ENCODE measurements at places on chromosomes 1 and 21.
A peak's percentile ranks its signal among the peaks of the same experiment; 100 is the strongest.

DNA sequence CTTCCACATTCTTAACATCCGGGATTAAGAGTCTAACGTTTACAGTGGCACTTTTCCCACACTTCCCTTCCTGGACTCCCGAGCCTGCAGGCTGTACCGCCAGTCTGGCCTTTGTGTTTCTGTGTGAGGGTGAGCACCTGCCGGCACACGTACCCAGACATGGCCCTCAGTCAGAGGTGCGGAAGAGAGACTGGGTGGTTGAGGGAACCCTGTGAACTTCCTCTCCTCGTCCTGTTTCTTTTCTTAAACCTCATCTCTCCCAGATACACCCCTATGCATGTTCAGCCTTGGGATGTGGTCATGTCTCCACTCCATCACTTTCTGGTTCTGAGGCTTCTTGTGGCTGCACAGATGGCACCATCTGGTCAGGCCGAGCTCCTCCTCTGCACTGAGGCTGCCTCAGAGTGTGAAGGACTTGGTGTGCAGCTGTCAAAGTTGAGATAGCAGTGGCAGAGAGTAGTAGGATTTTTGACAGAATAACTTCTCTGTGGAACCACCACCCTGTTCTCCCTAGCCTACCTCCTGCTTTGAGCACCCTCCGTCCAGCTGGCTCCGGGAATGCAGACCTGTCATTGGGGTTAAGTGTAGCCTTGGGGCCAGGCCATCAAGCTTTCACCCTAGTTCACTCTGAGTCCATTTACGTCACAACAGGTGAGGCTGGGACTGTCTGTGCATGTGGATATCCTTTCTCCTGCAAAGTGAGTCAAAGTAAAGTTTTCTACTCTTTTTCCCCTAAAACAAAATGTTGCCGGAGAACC lies 31.4 kb downstream of the VASH2 start:
- DNase-seq = peak; percentile 12

DNA sequence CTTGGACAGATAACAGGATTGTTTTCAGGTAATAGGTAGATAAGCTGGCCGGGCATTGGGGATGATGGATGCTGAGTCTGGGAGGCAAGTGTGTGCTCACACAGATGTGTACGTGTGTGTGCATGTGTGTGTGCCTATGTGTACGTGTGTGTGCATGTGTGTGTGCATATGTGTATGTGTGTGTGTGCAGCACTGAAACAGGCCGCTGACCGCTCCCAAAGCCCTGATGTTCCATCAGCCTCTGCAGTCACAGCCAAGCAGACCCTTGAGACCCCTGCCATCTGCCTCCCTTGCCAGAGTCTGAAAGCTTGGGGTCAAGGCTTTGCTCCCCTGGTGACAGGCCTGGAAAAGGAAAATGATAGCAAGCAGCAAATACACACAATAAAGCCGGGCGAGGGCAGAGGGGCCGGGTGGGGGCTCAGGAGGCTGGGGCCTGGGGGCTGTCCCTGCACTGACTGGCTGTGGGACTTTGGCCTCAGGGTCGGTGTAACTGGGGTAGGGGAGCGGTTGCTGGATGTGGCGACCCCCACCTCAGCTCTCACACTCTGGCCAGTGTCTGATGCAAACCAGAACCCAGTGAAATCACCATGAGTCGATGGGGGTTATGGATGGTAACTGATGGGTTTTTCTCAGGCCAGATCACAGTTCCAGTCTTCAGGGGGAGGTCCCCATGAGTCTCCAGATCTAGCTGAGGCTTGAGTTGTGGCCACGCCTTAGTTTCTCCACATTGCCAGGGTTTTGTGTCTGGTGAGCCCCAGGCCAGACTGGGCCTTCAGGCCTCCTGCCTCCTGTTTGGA lies 9.2 kb upstream of the TNFRSF8 start:
- DNase-seq = no peak

GRCh38 chr1:160063176-160063575 lies 6.8 kb downstream of the KCNJ10 start:
- no peak for DNase-seq

GRCh38 chr1:194544012-194544411 lies 1357.6 kb upstream of the B3GALT2 start:
- no peak for DNase-seq

GRCh38 chr1:170518965-170519364 lies 13.0 kb upstream of the GORAB start:
- no peak for DNase-seq

GRCh38 chr1:238790882-238791281 lies 595.5 kb upstream of the CHRM3 start:
- no peak for DNase-seq

DNA sequence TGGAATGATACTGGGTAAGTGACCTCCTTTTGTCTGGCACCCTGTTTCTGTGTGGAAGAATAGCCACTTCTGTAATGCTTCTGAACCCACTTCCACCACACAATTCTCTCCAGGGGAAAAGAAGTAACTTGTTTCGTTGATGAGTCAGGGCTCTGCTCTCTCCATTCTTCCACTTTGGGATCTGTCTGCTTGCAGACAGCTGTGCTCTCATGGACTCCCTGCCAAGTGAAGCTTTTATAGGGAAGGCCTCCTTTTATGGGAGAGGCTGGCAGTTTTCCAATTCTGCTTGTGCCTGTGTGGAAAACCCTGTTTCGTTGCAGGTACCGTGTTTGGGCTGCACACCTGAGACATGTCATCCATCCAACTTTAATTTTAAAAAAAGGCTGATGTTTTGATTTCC lies 130.7 kb downstream of the GIPC2 start:
- no peak for DNase-seq

DNA sequence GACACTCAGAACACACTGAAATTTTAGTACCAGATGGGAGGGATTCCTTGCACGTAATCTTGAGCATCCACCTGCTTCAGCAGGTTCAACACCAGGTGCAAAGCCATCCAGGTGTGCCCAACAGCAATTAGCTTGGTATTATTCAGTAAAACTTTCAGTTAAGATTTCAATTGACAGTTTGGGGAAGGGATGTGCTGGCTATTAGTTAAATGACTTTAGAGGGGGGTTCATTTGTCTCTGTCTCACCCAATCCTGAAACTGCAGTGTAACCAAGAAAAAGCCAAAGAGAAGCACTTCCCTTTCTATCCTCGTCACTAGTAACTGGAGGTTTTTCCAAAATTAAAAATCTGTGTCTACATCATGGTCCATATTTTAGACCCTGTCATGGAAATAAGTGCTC lies 90.9 kb downstream of the PIK3R3 start:
- no peak for DNase-seq

DNA sequence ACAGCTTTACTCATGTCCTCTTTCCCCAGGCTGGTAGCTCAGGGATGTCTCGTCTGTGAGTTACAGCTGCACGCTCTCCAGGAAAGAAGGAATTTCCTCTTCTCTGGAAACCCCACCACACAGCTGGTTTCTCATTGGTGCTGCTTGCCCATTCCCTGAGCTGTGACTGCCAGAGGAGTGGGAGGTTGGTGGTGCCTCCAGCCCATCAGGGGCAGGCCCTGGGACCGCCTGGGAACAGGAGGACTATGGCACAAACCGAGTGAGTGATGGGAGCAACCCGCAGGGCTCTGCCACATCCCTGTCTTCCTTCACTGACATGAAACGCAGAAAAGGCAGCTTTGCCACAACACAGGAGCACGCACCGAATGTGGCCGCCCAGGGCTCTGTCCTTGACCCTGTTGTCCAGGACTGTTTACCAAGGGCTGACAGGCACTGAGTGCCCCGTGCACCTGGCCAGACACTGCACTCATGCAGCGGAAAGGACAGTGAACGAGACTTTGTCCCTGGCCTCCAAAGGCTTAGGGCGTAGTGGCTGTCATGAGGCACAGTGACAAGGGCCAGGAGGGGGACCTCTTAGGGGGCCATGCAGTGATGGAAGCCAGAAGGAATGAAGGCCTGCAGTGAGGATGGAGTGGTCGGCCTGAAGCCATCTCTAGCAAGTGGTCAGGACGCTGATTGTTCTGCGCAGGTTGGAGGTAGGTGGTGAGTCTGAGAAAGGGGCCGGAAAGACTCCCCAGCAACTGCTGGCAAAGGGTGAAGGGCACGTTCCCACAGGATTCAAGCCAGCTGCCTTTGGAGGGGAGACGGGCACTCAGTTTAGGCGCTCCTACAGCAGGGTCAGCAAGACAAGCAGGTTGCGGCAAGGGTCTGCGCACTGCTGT lies 1.7 kb upstream of the CCNL2 start:
- no peak for DNase-seq

DNA sequence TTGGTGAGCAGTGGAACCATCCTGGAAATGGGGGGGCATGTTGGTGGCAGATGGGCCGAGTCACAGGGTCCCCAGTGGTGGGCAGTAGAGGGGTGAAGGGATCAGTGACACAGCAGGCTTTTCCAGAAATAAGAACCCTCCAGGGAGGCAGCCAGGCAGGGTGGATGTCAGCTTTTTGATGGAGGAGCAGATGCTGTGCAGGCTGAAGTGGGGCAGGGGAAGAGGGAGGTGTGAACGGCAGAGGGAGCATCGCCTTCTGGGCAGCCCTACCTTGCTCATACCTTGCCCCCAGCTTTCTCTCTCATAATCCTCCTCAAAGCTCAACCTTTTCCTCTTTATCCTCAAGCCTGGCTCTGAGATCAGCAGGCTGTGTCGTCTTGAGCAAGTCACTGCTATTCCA lies 131.8 kb upstream of the IPO9 start:
- DNase-seq = no peak

Data from hematopoietic multipotent progenitor cell treated with erythropoietin and hydrocortisone succinate and interleukin-3 and kit ligand, for 4 days (in vitro differentiated cells).